ENCODE measurements at places on chromosomes 4 and X.
A peak's percentile ranks its signal among the peaks of the same experiment; 100 is the strongest.

DNA sequence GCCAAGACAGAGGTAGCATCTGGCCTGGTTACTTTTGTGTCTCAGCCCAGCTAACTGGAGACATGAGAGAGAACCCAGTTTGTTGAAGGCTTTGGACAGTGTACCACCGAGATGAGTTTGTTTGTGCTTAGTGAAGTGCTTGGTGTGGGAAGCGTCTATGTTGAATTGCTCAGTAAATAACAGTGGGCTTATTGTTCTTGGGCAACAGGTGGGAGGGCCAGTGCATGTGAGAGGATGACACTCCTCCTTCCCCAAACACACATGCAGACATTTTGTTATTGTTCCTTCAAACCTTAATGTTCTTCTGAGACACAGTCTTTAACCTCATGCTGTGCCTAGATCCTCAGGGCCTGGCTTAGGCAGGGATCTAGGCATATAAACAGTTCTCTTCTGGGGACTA, 39.7 kb downstream of the MSN start:
- DNase-seq: no peak

- no peak for DNase-seq
These were observed 44.8 kb downstream of the NPFFR2 start for GRCh38 chr4:72076562-72076961.

GRCh38 chr4:8201321-8201781, 2.3 kb downstream of the SH3TC1 start:
- peak; percentile 50 for DNase-seq

DNA sequence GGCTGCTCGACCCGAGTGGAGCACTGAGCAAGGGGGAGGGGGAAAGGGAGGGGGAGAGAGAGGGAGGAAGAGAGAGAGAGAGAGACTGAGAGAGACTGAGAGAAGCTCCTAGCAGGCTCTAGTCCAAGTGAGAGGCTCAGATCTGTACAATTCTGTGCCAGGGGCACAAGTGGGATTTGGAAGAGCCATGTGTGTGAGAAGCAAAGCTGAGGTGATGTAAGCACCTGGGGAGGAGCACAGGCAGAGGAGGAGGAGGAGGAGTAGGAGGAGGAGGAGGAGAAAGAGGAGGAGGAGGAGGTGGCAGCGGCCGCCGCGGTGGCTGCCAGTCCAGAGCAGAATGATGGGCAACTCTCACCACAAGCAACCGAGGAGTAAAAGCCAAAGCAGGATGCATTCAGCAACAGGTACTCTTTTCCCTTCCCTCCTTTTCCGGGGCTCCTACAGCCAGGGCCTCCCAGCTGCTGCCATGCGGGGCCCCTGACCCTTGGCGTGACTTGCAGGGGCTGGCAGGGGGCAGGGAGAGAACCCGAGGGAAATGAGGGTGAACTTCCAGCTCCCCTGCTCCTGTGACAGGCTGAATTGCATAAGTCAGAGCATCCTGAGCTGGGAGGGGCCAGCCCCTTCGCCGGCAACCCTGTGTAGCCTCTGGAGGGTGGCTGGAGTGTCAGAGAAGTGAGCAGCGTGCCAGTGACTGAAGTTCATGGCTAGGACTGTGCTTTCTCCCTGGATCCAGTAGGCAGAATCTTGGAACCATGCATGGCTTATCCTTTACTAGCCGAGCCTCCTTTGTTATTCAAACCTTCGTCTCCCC, 62.2 kb downstream of the RTL5 start:
- DNase-seq: no peak

- peak; percentile 54 for DNase-seq
These were observed 532 bp downstream of the ZNF827 start for GRCh38 chr4:145937971-145938611.
